CD4-positive, alpha-beta T cell treated with Interleukin-4 for 4 hours (primary cell): ENCODE measurements at places on chromosomes 2 and 18.

GRCh38 chr2:118762290-118762689 lies 85.2 kb downstream of the EN1 start:
- DNase-seq, result no peak

DNA sequence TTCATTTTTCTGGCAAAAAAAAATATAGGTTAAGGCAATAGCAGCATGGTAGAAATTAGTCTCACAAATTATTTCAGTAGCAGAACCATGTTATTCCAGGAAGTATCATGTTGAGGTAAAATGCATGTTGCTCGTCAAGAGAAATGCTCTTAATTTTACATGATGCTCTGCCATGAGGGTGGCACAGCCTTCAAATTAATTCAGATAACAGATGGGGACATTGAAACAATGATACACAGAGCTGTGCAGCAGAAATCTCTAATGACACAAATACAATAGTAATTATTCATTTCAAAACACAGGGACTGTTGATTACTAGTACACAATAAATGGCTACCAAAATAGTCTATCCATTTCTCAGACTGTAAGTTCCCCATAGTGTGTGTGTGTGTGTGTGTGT lies 24.8 kb downstream of the GAREM1 start:
- no peak for DNase-seq

DNA sequence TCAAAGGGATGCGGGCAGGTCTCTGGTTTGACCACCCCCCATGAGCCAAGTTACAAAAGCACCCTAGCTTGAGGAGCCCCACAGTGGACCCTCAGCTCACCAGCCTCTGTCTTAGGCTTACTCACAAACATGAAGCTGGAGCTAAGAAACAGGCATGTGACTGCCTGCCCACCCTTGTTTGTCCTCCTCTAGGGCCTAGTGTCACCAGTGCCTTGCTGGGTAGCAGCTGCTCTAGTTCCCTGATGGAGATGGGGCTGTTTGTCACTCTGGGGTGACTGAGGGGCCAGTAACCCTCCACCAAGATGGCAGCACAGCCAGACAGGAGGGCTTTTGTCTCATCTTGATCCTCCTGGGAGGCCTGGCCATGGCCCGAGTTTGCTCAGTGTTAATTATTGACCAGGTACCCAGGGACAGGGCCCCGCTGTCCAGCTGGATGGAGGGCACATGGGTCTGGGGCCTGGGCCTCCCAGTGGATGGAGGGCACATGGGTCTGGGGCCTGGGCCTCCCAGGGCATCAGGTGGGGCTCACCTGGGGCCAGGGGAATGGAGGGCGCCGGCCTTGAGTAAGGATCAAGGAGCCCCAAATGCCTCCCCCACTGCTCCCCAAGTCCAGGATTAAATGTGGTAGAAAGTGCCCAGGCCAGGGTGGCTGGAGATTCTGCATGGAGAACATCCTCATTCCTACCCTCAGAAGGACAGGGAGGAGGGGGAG lies 185.9 kb upstream of the HAAO start:
- DNase-seq, result no peak

GRCh38 chr2:210170196-210170445 lies 1.1 kb downstream of the KANSL1L start:
- no peak for DNase-seq

DNA sequence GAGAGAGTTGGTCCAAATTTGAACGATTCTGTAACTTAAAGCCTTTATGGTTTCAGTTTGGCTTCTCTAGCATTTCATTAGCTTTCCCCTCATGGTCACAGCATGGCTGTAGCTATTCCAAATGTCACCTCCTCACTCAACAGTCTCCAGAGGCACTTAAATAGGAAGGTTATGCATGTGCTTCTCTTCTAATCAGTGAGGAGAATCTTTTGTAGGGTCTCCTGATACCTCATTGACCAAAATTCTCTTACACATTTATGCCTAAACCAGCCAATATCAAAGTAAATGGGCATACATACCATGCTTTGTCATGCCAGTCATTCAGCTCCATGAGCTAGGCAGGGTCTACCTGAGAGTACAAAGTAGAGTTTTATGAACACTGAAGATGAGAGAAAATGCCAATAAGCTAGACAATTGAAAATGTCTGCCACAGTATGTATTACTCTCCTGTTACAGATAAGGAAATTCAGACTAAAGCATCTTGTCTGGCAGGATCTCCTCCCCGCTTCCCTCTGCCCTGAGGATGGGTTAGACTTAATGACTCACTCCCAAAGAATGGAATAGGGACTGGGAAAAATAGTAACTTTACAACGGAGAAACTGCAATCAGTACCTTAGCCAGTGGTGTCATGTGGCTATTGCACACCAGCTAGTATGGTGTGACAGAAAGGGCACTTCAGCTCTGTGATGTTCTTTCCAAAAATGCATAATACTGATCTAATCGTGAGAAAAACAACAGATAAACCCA lies 15.4 kb downstream of the DSG2 start:
- DNase-seq, result no peak

GRCh38 chr2:238131761-238132462 lies 6.6 kb upstream of the KLHL30 start:
- no peak for DNase-seq

DNA sequence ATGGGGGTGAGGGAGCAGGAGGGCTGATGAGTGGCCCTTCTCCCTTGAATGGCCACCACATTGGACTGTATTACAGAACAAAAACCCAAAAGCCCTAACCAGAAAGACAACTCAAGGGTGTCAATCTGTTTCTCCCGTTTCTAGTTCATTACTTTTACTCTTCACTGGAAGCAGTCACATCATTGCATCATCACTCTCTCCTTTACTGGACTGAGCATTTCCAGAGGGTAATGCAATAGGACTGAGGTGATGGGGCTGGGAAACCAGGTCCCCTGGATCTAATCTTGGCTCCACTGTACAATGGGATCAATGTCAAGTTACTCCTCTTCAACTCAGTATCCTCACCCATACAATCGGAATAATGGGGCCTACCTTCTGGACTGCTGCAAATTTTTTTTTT lies 56.1 kb downstream of the BCL2 start:
- DNase-seq, result no peak

- no peak for DNase-seq
Observed at GRCh38 chr2:197498235-197498936, 1.3 kb downstream of the HSPD1 start.
